ENCODE measurements at places on chromosomes 1 and 21.

DNA sequence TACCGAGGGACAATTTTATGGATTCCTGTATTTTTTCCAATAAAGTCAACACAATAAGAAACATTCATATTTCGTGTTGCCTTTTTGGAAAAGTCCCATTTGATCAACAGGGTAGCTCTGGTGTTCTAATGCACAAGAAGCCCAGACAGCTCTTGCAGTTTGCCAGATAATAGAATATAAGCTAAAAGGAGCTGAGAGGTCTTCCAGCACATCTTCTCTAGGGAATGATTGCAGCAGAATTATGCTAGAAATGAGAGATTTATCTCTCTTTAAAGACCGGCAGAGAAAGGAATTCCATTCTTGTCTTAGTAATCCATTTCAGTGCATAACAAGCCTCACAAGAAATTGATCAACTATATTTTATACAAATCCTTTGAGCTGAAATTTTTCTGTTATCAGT lies 25.0 kb upstream of the DDX59 start:
- DNase-seq: no peak

- DNase-seq: no peak
Observed at GRCh38 chr1:30665216-30666010, 58.0 kb downstream of the MATN1 start.

DNA sequence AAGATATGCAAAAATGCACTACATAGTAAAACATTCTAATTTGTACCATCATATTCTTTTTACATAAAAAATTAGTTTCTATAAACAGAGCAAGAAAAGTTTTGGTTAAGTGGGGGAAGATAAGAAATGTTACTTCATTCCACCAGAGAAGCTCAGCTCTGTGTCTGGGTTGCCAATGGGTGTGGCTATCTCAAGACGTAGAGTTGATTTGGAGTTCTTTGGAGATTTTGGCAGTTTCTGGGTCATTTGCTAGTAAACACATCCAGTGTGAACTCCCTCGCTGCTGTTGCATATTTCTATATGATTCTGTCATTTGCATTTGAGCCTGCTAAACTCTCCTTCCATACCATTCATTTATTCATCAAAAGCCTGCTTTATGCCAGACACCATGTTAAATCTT lies 7.2 kb downstream of the RGL1 start:
- DNase-seq: no peak

GRCh38 chr1:115179397-115180079 lies 90.2 kb upstream of the TSPAN2 start:
- peak; percentile 96 for DNase-seq

GRCh38 chr1:86821956-86822355 lies 92.0 kb downstream of the SELENOF start:
- no peak for DNase-seq

GRCh38 chr1:244157731-244158438 lies 106.8 kb downstream of the ZBTB18 start:
- DNase-seq: no peak

DNA sequence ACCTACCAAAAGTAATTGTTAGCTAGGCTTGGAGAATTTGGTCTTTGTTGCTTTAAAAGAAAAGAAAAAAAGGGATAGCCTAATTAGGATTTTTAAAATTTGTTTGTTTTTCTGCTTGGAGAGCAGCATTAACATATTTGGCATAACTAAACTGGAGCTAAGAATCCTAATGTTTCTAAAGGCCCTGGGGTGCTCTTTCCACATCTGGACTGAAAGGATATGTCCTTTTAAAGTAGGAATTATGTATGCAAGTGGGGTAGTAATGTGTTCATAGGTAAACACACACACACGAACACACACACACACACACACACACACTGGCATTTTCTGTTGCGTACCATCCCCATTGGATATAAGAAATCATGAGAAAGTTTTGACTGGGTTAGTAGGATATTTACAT lies 113.9 kb downstream of the KCTD3 start:
- no peak for DNase-seq

DNA sequence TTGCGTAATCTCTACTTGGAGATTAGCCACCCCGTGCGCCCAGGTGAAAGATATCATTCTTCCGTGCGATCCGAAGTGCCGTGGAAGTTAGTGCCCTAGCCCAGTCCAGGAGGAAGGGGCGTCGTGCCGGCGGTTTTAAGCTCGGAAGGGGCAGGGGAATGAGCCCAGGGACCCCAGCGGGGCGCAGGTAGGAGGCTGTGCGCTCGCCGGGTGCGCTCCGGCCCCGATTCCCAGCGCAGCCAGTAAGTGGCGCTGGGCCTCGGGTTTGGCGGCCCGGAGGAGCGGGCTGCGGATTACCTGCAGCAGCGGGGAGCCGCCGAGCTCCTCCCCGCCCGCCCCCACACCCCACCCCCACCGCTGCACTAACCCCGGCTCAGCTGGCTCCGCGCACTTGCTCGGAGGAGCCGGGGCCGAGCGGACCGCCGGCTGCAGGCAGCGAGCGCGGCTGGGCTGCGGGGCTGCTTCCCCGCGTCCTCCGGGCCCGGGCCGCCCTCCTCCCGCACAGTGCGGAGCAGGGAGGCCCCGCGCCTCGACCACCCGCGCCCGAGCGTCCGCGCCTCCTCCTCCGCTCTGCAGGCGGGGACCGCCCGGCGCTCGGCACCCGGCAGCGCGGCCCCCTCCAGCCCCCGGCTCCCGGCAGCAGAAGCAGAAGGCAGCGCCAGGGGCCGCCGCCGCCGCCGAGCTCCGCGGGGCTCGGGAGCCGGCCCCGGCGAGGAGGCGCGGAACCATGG lies at the start of gene RYR2:
Gene RYR2, plus strand, starts transcription at position 390 of the 731 bp plus-strand sequence. Its CDS starts 338 bp downstream, at position 728.
- no peak for DNase-seq

DNA sequence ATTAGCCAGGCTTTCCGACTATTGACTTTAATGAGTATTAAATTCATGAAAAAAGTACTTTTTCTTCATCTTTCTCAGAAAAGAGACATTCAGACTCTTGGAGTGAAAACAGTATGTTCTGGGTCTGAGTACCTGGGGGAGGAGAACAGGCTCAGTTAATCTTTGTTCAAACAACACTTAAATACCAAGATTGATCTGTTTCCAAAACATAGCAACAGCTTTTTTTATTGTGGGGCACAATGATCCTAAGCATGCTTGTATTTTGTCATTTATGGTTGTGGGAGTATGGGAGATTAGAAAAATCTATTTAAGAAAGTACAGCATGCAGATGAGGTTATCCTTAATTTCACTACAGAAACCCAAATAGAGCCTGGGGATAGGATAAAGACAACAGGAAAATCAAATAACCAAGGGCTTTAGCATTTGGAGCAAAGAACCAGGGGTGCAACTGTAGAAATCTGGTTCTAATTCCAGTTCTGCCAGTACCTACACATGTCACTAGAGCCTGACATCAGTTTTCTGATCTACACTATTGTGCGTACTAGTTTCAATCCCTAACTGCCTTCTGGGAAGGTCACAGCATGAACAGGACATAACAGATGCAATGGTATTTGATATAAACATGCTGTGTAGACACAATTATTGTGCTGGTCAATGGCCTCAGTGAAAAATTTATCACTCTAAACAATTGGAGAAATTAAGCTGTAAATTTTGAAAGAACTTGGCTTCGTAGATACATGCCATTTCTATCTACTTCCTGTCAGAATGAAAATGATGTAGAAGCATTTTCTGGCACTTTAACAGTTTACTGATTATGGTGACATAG lies 91.2 kb downstream of the KCNK1 start:
- DNase-seq: no peak

GRCh38 chr1:187878883-187879282 lies 1050.1 kb downstream of the PLA2G4A start:
- DNase-seq: no peak

- DNase-seq: no peak
Observed at GRCh38 chr1:63922848-63923247, 149.0 kb downstream of the ROR1 start.

GRCh38 chr1:111769517-111770146 lies 13.9 kb downstream of the DDX20 start:
- peak; percentile 76 for DNase-seq

DNA sequence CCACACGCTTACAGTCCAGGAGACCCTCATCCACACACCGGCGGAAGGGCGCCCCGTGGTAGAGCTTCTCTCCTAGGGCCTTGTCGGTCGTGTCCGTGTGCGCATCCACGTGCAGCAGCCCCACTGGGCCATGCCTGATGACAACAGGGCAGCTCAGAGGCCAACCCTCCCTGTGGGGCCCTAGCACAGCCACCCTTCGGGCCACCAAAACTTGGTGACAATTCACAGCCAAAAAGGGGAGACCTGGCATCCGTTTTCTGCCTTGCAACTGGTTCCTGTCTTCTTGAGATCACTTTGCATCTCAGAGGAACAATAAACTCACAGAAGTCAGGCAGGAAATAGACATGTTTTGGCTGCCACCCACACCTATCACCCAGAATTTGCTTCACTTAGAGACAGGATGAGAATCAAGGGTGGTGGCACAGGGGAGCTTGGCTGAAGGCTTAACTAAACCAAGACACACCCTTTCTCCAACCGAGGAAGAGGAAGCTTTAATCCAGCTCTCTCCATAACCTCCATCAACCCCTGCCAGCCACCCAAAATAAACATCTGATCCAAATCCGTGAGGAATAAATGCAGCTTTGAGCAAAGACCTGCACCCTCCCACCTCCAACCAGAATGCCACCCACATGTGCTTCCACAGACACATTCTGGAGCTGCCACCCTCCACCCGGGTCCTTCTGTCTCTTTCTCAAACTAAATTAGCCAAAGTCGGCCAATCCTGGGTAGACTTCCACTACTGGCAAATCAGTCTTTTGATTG lies 5.7 kb downstream of the AGMAT start:
- DNase-seq: no peak

- peak; percentile 93 for DNase-seq
Observed at GRCh38 chr1:53572065-53572814, 113.0 kb downstream of the DMRTB1 start.

DNA sequence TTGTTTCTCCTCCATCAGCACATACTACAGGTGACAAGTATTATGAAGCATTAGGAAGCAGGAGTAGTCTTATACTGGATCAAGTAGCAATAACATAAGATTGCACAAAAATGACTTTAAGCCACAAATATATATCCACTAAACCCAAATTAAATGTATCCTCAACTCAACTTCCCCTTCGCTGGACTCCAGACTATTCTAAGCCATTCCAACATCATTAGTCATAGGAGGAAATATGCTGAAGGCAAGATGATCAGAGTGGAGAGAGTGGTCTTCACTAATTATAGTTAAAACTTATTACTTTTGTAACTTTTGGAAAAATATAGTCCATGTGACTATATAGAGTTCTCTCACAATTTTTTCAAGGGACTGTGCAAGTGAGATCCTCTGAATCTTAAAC lies 390.7 kb upstream of the ZP4 start:
- no peak for DNase-seq

DNA sequence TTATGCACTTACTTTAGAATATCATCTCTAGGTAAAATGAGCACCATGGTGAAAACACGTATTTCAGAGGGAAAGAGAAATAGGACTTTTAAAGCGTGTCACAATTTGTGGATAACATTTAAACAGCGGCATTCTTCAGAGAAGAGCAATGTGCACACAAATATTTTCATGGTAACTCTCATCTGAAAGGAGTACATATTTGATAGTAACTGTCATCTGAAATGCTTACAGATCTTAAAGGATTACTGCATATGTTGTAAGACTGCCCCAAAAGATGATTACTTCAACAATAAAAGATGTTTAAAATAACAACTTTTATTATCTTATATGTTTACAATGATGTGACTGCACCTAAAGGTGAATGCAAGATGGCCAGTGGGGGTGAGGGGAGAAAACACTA lies 408.8 kb downstream of the PLA2G4A start:
- peak; percentile 2 for DNase-seq

DNA sequence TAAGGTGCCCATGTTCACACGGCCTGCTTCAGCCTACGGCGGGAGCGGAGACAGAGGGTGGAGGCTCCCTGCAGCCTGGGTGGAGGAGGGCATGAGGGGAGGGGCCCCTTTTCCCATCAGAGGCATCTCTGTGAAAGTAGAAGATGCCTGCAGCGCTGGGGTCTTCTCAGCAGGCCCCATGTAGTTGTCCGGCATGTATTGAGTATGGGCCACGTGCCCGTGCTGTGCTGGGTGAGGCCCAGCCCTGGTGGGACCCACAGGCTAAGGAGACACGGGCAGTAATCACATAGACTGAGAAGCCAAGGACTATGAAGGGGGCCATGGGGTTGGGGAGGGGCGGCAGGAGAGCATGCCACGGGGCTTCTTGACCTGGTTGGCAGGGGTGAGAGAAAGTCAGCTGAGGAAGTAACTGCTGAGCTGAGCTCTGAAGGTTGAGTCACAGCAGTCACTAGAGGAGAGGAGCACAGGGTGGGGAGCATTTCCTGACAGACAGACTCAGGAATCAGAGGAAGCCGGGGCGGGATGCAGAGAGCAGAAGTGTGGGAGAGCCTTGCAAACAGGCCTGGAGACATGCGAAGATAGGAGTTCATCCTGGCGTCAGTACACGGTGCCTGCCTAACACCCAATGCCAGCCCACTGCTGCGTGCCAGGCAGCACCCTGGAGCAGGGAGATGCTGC lies 21.6 kb downstream of the PSEN2 start:
- peak; percentile 8 for DNase-seq

- peak; percentile 33 for DNase-seq
Observed at GRCh38 chr1:192524223-192524622, 51.4 kb upstream of the RGS1 start.

GRCh38 chr21:15735409-15735808 lies 5.6 kb downstream of the USP25 start:
- no peak for DNase-seq

DNA sequence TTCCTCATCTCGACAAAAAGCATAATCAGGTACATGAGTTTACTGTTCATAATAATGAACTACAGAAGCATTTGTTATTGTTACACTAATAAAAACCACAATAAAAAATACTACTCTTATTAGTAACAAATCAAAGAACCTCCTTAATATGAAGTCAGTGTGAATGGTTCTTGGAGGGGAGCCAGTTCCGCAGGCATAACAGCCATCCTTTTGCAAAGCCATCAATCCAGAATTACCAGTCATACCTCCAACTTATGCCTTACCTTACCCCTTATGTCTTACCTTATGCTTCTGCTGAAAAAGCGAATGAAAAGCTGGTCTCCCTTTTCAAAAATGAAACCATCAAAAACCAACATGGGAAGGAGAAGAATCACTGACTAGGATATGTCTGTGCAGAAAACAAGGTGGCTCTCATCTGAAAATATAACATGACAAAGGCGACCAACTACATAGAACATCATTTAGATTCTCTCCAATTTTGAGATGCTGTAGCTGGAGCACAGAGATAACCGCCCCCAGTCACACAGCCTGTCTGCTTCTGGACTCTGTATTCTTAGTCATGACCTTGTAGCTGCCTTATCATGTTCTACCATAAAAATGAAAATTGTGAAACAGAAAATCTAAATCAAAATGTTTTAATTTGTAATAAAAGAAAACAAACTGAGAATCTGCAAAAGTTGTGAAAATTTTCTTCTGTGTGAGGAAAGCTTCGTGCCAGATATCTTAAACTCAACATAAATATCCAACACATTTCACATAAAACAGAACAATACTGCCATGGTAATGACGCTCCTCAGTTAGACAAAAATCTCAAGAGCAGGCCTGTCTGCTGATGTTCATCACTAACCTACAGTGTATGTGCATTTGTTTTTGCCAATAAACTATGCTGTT lies 438.2 kb downstream of the SMYD3 start:
- DNase-seq: no peak

Data from fibroblast of skin of scalp (primary cell).